ENCODE measurements at places on chromosomes 1 and 21. TPM values are rescaled to one million over a fixed set of nuclear protein-coding genes. Genes with fewer than 3 reads are reported as not detected.

The UBL4B gene
- total RNA-seq: not detected

The SLC25A33 gene
- 3.5 TPM for total RNA-seq

The OR2M3 gene
- not detected for total RNA-seq

The COL11A1 gene
- total RNA-seq: 2.5 TPM

The OPTC gene
- total RNA-seq: not detected

The MROH7 gene
- 0.50 TPM for total RNA-seq

The ELF3 gene
- total RNA-seq: under 0.01 TPM

The HCRTR1 gene
- not detected for total RNA-seq

The HSD3B1 gene
- total RNA-seq: not detected

The TNFAIP8L2 gene
- not detected for total RNA-seq

The TDRKH gene
- total RNA-seq: 3.8 TPM

The MYBPH gene
- 2.2 TPM for total RNA-seq

The LRRC53 gene
- not detected for total RNA-seq

The SETSIP gene
- 0.15 TPM for total RNA-seq

The OR2T11 gene
- total RNA-seq: not detected

The AKNAD1 gene
- total RNA-seq: not detected

The DMRTB1 gene
- not detected for total RNA-seq

The CR1L gene
- not detected for total RNA-seq

The TOMM40L gene
- total RNA-seq: 10.5 TPM

The HMGCS2 gene
- not detected for total RNA-seq

The LDLRAD1 gene
- total RNA-seq: not detected

The LORICRIN gene
- total RNA-seq: not detected

The WNT2B gene
- total RNA-seq: 3.2 TPM

The SLAMF8 gene
- total RNA-seq: not detected

The SPATA6 gene
- total RNA-seq: 5.8 TPM

The TCHH gene
- total RNA-seq: not detected

The SNX7 gene
- 46.5 TPM for total RNA-seq

The ZBTB18 gene
- 4.8 TPM for total RNA-seq

The C4BPA gene
- not detected for total RNA-seq

The BNIPL gene
- total RNA-seq: under 0.01 TPM
